ENCODE measurements at places on chromosomes 1 and 21.

- DNase-seq = no peak
Observed at GRCh38 chr1:3114131-3114744, 45.2 kb downstream of the PRDM16 start.

DNA sequence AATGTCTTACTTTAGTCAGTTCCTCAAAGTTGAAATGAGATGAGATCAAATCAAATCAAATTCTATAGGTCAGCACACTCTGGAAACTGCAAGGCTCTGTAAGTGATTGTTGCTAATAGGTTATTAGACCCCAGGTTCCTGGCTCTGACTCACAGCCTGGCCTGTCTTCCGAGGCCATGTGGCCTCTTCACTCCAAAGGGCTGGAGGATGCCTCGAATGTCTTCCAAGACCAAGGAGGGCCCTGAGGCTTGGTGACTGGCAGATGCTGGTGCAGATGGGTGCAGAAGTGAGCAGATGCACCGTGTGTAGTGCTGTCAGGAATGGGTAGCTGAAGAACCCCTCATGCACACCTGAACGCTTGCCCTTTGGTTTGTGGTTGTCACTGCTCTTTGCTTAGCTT, 113.4 kb downstream of the MAB21L3 start:
- DNase-seq = no peak

DNA sequence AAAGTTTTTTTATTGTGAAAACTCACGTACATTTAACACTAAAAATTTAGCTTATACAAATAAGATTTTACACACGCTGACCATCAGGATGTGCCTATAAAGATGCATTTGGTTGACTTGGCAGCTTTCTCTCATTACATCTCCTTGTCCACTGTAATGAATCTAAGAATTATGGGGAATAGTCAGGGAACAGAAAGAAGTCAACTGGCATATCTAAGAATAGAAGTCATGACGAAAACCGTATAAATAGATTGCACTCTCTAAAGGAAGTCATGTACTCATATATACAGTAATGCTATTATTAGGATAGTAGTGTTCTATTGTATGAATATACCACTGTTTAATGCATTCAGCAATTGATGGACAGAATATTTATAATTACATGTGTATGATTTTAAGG, 575.8 kb upstream of the B3GALT2 start:
- no peak for DNase-seq

DNA sequence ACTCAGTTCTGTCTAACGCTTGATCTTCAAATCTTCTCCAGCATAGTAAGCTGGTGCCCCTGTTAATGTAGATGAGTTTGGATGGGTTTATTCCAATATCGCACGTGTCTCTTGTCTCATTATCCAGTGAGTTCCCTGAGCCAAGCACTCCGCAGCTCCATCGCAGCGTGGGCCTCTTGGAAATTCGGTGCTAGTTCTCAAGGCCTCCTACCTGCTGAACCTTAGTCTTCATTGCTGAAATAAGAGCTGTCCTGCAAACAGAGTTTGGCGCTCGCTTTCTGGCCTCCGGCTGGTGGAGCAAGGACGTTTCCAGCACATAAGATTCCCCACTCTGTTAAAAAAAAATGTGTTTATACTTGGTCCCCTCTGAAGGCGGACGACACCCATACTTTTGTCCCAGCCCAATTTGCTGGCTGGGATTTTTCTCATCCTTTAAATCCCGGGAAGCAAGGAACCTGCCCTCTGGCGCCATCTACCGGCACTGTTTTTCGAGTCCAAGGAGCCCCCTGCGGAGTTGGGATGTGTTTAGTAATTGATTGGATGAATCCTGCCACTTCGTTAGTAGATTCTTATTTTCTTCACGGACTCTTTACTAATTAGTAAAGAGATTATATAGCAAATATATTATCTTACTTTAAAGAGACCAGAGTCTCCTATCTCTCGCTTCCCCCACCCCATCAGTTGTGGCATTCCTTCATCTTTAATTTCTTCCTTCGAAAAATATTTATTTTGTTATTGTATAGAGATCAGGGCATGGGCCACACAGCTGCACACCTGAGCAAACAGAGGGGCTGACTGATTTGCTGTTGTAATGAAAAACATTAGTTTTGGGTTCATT, 14.7 kb downstream of the JUN start:
- peak; percentile 57 for DNase-seq

DNA sequence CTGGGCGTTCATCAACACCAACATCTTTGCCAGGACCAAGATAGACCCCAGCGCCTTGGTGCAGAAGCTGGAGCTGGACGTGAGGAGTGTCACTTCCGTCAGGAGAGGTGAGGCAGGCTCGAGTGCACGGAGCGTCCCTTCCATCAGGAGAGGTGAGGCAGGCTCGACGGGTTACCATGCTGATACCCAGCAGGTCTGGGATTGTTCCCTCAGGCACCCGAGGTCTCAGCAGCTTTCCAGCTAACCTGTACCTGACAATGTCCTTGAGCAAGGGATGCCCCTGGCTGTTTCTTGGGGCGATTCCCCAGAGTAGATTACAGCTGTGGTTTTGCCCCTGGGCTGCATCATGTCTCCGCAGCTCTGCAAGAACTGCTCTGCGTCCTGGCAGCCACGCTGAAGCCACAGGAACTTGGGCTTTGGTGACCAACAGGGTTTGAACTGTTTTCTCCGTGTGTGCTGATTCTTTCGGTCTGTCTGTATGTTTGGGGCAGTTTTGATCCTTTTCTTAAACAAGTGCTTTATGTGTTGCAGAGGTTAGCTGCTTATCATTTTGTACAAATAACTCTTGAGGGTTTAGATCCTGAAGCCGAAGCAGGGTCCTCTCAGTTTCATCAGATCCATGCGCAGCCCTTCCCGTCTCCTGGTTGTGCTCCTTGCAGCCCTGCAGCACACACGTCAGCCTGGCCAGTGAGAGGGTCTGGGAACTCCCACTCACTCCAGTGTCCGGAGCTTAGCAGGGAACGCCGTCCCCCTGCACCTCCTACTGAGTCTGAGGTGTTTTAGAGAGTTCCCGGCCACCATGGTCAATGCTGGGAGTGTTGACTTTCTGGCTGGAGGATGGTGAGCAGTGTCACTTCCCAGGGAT, 4.1 kb downstream of the SLX9 start:
- DNase-seq = no peak

DNA sequence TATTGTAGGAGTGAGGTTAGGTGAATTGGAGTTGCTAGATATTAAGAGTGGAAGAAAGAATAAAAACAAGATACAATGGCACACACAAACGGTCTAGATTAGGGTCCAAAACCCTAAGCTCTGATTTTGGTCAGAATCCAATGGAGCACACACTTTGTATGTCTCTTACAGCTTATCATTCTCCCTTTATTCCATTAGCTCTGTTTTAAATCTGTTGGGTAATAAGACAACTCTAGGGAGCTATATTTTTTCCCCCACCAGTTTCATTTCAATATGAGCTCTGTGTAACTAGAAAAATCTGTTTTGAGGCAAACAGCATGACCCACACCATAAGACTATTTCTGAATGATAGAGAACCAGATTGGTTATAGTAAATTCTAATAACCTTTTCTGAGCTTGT, 465.6 kb downstream of the ADGRL2 start:
- no peak for DNase-seq

GRCh38 chr1:8323706-8324105, 5.8 kb downstream of the SLC45A1 start:
- DNase-seq = no peak

- no peak for DNase-seq
Observed at GRCh38 chr1:208077232-208078075, 166.5 kb upstream of the CD34 start.

GRCh38 chr1:157893686-157894085, 52.1 kb upstream of the CD5L start:
- DNase-seq = no peak

DNA sequence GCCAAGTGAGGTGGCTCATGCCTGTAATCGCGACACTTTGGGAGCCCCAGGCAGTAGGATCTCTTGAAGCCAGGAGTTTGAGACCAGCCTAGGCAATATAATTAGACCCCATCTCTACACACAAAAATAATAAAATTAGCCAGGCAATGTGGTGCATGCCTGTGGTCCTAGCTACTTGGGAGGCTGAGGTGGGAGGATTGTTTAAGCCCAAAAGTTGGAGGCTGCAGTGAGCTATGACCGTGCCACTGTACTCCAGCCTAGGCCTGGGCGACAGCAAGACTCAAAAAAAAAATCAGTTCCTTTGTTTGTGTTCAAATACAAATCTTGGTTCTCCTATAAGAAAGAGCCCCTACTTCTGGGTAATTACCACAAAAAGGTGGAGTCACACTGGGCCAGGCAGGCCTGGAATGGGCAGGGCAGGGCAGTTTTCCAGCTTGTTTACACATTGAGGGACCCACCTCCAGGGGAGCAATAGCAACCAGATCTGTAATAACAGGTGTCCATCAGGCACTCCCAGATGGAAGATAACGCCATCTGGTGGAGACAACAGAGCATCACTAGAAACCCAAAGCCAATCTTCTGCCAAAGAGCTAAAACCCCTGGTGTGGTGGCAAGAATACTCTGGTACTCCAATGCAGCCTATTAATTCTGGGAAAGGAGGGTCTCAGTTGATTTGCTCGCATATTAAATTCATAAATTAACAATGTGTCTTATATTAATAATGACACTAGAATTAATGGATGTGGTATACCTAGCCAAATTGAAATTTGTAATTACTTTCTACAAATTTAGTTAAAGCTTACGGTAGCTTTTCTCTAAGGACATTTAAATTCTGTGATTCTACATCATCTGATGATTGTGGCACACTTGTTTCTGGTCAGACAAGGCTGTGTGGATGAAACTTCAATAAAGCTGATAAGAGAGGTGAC, 13.2 kb downstream of the PPP1R15B start:
- peak; percentile 80 for DNase-seq

- DNase-seq = no peak
Observed at GRCh38 chr1:216521477-216521876, 98.2 kb upstream of the USH2A start.

DNA sequence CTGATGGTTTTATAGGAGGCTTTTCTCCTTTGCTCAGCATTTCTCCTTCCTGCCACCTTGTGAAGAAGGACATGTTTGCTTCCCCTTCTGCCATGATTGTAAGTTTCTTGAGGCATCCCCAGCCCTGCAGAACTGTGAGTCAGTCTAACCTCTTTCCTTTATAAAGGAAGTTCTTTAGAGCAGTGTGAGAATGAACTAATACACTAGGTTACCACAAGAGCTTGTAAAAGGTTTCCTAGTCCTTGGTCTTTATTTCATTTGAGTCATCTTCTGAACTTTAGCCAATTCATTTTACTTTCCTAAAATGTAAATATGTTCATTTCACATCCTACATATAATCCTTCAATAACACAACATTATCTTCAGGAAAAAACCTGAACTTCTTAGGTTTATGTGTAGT, 365.3 kb downstream of the HHIPL2 start:
- no peak for DNase-seq

GRCh38 chr1:57553666-57554065, 129.8 kb upstream of the DAB1 start:
- DNase-seq = no peak

- DNase-seq = no peak
Observed at GRCh38 chr1:223401873-223402789, 8.9 kb downstream of the CCDC185 start.

Measured in KBM-7 (cell line).